Frontal cortex (tissue), 4 donors: ENCODE measurements at places on chromosomes 1 and 21. TPM values are rescaled to one million over a fixed set of nuclear protein-coding genes. Genes with fewer than 3 reads are reported as not detected.
A peak's percentile ranks its signal among the peaks of the same experiment; 100 is the strongest.

DNA sequence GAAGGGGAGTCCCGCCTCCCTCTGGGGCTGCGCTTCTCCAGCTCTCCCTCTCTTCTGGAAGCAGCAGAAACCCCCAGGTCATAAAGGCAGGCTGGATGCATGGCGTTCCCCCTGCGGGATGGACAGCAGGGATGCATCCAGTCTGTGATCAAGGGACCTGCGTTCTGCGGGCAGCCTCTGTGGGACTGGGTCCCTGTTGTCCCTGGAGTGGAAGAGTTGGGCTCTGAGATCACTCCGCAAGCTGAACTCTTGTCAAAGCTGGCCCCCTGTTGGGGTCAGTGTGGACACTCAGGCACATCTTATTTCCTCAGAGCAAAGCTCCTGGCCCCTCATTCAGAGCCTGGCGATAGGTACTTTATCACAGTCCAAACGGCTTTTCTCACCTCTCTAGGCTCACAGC is 341.2 kb downstream of the PTPRU start:
- no peak for DNase-seq

- DNase-seq = no peak
These were observed 121.5 kb downstream of the CLIC6 start for GRCh38 chr21:34790341-34790740.

GRCh38 chr1:231028682-231029081 is 11.4 kb downstream of the FAM89A start:
- DNase-seq = no peak

DNA sequence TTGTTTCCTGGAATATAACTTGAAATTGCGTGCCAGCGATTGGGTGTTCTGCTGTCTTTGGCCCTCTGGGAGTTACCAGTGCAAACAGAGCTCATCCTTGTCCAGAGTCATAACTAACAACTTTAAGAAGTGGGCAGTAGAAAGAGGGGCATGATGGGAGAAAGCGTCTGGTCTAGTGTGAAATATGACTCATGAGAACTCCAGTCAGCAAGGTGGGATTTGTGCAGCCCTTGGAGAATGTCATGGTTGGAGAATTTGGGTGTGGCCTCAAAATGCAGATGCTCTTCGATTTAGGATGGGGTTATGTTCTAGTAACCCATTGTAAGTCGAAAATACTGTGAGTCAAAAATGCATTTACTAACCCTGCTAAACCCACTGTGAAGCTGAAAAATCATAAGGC is 12.9 kb downstream of the ATP1B1 start:
- no peak for DNase-seq

- DNase-seq = no peak
These were observed 88.7 kb downstream of the CD247 start for GRCh38 chr1:167429612-167430011.

FLG2 gene
- not detected for total RNA-seq

CDC7 gene
- total RNA-seq = 24.9 TPM

LIPI gene
- not detected for total RNA-seq

- no peak for DNase-seq
These were observed 7.9 kb upstream of the EDN2 start for GRCh38 chr1:41492341-41492848.

- peak; percentile 60 for DNase-seq
These were observed 132.9 kb upstream of the DPYD start for GRCh38 chr1:98053471-98054366.

GCSAML gene
- 0.41 TPM for total RNA-seq

DNA sequence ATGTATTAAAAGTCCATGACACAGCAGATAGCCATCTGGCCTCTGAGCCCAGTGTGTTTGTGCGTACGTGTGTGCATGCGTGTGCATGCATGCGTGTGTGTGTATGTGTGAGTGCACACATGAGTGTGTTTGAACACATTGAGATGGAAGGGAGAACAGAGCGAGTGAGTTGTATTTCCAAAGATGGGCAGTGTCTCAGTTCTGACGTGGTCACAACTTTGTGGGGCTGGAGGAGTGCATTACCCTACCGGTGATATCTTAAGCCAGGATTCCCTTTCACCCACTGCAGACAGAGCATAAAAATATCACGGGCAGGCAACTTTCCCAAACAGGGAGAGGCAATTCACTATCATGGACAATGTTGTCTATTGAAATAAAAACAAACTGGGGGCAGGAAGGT is 27.8 kb downstream of the IRF2BP2 start:
- DNase-seq = no peak

- no peak for DNase-seq
These were observed 49.8 kb downstream of the POU2F1 start for GRCh38 chr1:167270349-167271092.

- no peak for DNase-seq
These were observed 195.1 kb upstream of the NR5A2 start for GRCh38 chr1:199832451-199832850.

- DNase-seq = no peak
These were observed 58.9 kb downstream of the VPS26C start for GRCh38 chr21:37208056-37208721.

GRCh38 chr1:17148950-17149608 is 29.8 kb upstream of the PADI2 start:
- no peak for DNase-seq

GRCh38 chr1:184541537-184542152 is 154.8 kb downstream of the C1orf21 start:
- DNase-seq = no peak

IL24 gene
- under 0.01 TPM for total RNA-seq

DNA sequence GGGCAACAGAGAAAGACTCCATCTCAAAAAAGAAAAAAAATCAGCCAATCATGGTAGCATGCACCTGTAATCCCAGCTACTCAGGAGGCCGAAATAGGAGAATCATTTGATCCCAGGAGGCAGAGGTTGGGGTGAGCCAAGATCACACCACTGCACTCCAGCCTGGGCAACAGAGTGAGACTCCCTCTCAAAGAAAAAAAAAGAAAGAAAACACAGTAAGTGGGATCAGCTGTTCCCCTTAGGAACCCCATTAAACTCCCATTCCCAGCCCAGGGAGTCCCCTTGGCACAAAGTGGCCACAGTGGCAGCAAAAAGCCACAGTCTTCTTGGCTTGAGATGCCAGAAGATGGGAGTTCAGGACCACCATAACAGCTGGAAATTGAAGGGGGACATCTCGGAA is 9.1 kb downstream of the TMEM50B start:
- no peak for DNase-seq

DNA sequence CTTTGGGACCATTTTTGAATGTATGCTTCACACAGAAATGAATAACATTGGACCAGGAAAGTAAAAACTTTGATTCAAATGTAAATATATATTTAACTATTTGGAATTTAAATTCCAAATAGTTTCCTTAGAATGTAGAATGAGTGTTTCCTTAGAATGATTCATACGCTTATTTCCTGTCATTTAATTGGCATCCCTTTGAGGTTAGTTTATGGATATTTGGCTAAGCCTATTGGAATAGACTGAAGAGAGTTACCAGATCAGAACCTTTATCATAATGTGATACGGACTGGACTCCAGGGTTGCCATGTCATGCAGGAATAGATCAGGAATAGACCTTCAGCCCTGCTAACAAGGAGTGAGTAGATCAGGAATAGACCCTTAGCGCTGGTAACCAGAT is 133.1 kb downstream of the TNNI3K start:
- DNase-seq = no peak

DNA sequence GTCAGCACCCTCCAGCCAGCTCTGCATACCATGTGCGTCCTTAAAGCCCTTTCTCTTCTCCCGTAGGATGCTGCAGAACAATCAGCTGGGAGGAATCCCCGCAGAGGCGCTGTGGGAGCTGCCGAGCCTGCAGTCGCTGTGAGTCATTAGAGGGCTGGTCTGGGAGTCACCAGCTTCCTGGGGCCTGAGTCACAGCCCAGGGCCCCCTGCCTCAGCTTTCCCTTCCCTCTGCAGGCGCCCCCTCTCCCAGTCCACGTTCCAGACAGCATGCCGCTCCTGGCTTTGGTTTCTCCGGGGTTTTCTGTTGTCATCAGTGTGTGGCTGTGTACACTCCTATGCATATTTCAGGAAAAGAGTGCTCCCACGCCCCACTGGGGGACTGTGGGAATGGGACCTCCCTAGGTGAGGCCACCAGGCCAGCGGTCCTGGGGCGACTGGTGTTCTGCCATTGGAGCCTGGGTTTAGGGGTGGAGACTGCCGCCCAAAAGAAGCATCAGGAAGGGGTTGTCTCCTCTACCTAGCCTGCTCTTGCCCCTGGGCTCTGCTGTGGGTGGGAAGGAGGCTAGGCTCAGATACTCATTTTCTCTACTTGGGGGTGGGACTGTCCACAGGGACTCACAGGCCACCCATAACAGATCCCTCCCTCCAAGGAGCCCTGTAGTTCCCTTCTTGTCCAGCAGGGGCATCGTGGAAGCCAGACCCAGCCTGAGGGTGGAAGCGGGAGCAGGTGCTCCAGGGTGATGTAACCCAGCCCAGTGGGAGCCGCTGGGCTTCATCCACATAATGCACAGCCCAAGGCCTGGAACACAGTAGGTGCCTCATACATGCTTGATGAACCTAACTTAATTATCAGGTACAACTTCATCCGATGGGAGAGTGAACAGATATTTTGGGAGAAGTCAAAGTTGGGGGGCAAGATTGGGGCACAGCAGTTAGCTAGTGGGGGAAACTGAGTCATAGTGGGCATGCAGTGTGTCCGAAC is 42.5 kb downstream of the LGR6 start:
- DNase-seq = peak; percentile 61

DENND2D gene
- total RNA-seq = 1.2 TPM

GRCh38 chr21:41442481-41443186 is 16.6 kb downstream of the MX1 start:
- no peak for DNase-seq

GRCh38 chr1:159088050-159088449 is 11.5 kb upstream of the AIM2 start:
- no peak for DNase-seq

DNA sequence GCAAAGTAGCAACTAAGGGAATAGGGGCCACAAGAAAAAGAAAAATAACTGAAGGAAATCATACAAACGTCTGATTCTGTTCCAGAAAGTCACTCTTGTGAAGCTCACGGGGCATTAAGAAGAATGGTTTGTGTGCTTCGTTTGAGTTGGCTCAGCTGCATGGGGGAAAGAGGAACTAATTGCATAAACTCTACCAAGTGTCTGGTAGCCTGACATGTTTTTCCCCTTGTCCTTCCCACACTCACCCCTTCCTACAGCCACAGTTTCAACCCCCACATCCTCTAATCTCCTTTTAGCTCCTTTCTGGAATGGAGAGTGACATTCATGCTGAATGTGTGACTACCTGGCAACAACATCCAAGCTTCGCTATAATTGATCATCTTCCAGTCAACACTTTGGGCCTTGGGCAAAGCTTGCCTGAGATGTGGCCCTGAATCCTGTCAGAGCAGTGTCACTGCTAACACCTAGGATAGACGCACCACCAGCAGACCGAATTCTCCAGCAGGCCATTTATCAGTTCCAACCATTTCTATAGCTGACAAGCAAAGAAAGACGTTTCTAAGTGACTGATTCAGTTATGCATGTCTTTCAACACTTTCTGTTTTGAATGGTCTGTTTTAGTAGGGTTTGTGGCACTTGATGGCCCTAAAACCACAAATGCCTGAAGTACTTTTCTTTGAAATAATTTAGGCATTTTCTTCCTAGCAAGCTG is 439.6 kb downstream of the TTLL7 start:
- DNase-seq = no peak

DNA sequence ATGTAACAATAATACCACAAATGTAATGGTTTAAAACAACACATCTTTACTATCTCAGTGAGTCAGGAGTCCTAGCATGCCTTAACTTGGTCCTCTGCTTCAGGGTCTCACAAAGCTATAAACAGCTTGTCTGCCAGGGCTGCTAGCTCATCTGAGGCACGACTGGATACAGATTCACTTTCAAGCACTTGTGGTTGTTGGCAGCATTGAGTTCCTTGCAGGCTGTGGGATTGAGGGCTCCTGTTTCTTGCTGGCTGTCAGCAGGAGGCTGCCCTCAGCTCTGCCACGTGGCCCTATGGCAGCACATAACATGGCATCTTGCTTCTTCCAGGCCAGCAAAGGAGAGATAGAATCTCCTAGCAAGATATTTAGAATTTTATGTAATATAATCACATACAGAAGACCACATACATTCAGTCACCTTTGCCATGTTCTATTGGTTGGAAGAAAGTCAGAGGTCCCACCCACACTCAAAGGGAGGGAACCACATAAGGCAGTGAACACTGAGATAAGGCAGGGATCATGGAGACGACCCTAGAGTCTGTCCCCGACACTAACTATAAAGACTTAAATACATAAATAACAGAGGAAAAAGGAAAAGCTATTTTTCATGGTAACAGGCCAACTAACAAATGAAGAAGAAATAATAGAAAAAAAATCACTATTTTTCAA is 18.9 kb upstream of the IPP start:
- DNase-seq = no peak

DNA sequence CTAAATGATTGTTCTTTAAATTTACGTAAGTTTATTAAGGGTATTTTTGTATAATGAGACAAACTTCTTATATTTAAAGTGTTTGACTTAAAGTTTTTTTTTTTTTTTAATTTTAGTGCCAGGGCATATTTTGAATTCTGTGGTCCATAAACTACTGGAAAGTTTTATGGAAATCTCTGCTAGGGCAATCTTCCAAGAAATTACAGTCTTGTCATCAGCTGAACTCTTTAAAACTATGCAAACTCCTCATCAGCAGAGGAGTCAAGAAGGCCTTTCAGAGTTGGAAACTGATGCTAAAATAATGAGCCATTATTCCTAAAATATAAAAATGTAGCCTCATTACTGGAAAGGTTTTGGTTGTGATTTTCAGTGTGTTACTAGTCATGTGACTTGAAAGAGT is 1201.9 kb downstream of the BRINP3 start:
- DNase-seq = no peak

SPRR3 gene
- total RNA-seq = not detected

GRCh38 chr1:87084244-87084836 is 169.9 kb downstream of the HS2ST1 start:
- no peak for DNase-seq

DNA sequence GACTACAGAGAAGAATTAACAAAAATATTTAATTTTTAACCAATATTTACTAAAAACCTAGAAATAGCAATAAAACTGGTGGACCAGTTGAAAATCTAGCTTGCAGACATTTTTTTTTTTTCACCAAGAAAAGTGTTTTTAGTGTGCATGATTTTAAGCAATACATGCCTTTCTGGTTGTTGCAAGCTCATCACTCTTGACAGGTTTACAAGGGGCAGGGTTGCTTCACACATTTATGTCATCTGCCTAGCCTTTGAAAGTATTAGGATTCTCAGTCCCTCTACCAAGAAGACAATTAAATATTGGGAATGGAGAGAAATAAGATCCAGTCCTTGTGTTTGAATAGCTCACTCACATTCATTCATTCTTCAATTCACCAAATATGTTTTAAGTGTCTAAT is 53.8 kb upstream of the LYPLAL1 start:
- no peak for DNase-seq

SHE gene
- total RNA-seq = 2.0 TPM

- no peak for DNase-seq
These were observed 13.0 kb downstream of the IFI6 start for GRCh38 chr1:27658951-27659496.

GRCh38 chr1:17091252-17091651 is 28.0 kb downstream of the PADI2 start:
- DNase-seq = no peak

GPR161 gene
- total RNA-seq = 76.2 TPM

SYPL2 gene
- not detected for total RNA-seq
